NCI-H524 (cell line): ENCODE measurements at places on chromosomes 12 and 14.

DNA sequence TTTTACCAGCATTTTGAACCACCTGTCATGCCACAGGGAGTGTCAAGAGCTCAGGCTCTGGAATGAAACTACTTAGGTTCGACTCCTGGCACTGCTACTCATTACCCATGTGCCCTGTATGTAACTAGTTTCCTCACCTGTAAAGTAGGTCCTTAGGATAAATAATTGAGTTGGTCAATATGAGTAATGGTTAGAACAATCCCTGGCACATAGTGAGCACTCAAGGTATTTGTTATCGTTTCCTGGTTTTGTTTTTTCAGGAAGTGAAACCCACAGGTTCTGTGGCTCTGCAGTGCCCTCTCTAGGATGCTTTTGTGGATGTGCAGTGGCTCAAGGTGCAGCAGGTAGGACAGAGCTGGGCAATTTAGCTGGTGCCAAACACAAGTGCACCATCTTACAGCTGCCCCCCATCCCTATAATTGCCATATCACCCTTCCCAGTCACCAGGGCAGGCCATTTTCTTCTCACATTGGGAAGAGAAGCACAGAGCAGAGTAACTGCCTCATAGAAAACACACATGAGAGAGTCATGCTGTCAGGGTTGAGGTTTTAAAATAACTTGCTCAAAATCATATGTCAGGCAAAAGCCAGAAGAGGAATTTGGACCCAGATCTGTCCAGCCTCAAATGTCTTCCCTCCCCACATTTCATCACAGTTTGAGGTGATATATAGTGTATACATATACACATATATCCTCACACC, 297.5 kb downstream of the RPAP3 start:
- no peak for DNase-seq

DNA sequence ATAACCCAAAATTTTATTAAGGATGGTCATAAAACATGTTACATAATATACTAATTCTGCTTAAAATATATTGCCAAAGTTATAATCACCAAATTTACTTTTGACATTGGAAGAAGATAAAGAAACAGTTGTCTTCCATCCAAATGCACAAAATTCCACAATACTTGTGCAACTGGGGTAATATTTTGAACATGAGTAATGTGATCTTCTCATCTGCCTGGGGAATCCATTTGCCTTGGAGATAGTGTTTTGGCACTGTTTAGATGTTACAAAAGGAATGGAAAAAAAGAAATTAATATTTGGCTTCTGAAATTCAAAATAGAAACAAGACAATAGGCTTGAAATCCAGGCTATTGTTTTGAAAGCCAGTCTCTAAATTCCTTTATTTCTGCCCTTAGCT, 9.1 kb downstream of the GPR19 start:
- no peak for DNase-seq

- DNase-seq, result no peak
Observed at GRCh38 chr14:35822501-35822900, 3.6 kb upstream of the BRMS1L start.

GRCh38 chr14:101504096-101504948, 57.0 kb upstream of the DIO3 start:
- no peak for DNase-seq
